Immature natural killer cell (primary cell): ENCODE measurements at places on chromosomes 11 and 22.

GRCh38 chr22:47419239-47419638 is 656.8 kb downstream of the TBC1D22A start:
- DNase-seq, result no peak

- DNase-seq, result no peak
Measured at GRCh38 chr11:89405629-89406028, 85.5 kb downstream of the NOX4 start.

GRCh38 chr11:61848631-61849030 is 20.5 kb downstream of the FADS2 start:
- DNase-seq, result no peak

GRCh38 chr11:122634501-122634900 is 21.0 kb upstream of the UBASH3B start:
- no peak for DNase-seq

DNA sequence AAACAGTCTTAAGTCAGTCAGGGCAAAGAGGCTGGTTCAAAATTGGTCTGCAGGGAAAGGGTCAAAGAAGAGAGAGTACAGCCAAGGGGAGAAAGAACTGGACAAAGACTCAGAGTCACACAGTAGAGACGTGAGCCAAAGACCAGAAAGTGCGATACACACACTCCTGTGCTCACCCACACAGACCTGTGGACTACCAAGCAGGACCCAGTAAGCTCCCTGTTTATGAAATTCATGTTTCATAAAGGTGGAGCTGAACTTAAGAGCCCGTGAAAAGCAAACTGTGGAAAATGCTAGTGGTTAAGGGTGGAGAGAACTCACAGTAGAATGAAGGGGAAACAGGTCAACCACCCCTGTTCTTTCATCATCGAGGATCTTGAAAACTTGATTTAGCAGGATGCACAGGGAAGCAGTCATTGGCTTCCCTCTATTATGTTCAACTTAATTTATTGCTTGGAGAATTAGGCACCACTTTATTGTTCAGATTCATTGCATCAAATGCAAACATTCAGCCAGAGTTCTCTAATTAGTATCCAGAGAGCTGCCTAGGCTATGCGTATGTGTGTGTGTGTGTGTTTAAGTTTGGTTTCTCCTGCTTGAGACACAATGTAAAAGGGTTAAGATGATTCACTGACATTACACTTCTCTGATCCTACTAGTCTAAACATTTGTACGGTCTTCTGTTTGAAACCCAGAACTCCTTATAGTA is 160.9 kb upstream of the MTMR2 start:
- no peak for DNase-seq

- no peak for DNase-seq
Measured at GRCh38 chr22:19748139-19748538, 12.4 kb upstream of the TBX1 start.

- DNase-seq, result no peak
Measured at GRCh38 chr11:76628408-76628947, 42.1 kb downstream of the LRRC32 start.
